ENCODE measurements at places on chromosomes 3 and 15.
A peak's percentile ranks its signal among the peaks of the same experiment; 100 is the strongest.

DNA sequence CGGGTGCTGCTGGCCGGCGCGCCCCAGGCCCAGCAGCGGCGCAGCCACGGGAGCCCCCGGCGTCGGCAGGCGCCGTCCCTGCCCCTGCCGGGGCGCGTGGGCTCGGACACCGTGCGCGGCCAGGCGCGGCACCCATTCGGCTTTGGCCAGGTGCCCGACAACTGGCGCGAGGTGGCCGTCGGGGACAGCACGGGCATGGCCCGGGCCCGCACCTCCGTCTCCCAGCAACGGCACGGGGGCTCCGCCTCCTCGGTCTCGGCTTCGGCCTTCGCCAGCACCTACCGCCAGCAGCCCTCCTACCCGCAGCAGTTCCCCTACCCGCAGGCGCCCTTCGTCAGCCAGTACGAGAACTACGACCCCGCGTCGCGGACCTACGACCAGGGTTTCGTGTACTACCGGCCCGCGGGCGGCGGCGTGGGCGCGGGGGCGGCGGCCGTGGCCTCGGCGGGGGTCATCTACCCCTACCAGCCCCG, 777 bp downstream of the LOXL1 start:
- no peak for DNase-seq

DNA sequence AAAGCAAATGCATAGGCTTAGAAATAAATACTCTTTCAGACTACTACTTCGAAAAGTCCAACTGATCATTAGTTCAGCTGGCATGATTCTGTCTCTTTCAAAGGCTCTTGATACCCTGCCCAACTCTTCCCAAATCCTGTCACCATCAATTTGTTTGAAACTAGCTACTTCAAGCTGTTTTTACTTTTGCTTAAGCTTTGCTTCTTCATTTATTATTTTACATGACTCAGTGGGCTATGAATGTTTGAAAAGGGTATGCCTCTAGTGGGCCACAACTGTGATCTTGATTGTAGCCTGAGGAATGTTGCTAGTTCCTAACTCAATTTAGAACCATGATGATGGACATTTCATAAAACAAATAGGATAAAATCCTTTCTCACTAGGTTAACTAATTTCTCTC, 340.8 kb downstream of the NAALADL2 start:
- DNase-seq, result no peak

DNA sequence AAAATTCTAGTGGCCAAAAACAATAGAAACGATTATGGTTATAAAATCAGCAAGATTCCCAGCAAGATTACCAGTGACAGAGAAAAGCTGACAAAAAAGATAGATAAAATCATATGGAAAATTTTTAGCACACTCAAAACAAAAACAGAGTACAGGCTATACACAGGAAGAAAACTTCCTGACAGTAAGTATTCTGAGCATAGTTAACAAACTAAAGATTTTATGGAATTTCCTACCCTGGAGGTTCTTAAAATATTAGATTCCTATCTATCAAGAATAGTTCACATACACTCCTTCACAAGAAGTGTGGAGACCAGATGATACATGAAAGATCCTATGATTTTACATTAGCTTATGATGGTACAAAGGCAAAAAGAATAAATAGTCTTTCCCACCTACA, 50.8 kb downstream of the ZNF148 start:
- no peak for DNase-seq

- DNase-seq, result no peak
These were observed 82.4 kb upstream of the HERC1 start for GRCh38 chr15:63915873-63916771.

GRCh38 chr3:155861476-155862183, 7.4 kb upstream of the SLC33A1 start:
- no peak for DNase-seq

GRCh38 chr3:138935863-138936740, 10.8 kb downstream of the FOXL2 start:
- peak; percentile 56 for DNase-seq

- no peak for DNase-seq
These were observed 169.9 kb downstream of the WDR72 start for GRCh38 chr15:53589520-53590057.

GRCh38 chr3:150090006-150090405, 119.3 kb upstream of the PFN2 start:
- no peak for DNase-seq

DNA sequence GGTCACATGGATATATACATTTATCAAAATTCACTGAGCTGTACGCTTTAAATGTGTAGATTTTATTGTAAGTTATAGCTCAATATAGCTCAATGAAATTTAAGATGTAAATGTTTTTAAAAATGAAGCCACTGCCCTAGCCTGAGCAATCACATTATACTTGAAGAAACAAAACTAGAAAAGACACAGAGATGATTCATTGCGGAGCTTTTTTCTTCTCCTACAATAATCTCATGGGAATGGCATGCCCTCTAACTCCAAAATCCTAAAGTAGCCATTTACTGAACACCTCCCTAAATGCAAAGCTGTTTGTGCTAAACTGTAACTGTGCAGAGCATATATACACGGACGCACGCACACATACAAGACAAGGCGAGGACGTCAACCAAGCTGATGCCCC, 84.2 kb downstream of the MYO9A start:
- DNase-seq, result no peak

DNA sequence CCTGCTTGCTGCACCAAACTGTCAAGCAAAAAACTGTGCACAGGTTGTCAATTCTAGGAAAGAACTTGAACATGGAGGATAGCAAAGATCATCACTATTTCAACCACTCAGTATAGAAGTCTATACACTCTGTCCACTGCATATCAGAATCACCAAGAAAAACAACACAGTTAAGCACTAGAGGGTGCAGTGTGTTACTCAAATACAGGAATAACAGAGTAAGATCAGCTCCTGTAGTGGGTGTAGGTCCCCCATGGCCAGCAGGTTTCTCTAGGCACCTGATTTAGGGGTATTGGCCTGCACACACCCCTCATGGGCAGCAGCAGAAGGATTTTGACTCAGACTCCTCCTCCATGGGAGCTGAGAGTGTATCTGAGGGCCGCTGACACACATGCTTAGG, 464.1 kb downstream of the EPHA6 start:
- DNase-seq, result no peak

- DNase-seq, result no peak
These were observed 45.7 kb downstream of the ZBTB11 start for GRCh38 chr3:101631098-101631796.
